ENCODE measurements at places on chromosomes 5 and 9.

DNA sequence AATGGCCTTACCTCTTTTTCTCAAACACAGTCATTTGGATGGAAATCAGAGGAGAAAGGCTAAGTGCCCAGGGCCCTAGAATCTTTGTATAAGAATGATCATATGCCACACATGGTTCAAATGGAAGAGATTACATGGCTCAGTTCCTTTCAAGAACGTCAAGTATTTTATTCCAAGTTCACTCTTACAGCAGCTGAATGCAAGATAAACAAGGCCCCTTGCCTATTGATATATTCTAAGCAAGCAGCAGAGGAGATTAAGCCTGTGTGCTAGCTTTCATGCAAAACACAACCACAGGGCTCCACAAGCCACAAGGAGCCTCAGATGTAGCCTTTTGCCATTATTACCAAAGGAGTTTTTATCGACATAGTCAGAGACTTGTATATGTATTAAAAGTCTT lies 55.3 kb upstream of the SLCO6A1 start:
- peak; percentile 49 for DNase-seq

GRCh38 chr5:59785676-59786333 lies 107.7 kb downstream of the PDE4D start:
- no peak for DNase-seq

- peak; percentile 88 for DNase-seq
Measured at GRCh38 chr9:127660886-127661741, 45.7 kb upstream of the CFAP157 start.

DNA sequence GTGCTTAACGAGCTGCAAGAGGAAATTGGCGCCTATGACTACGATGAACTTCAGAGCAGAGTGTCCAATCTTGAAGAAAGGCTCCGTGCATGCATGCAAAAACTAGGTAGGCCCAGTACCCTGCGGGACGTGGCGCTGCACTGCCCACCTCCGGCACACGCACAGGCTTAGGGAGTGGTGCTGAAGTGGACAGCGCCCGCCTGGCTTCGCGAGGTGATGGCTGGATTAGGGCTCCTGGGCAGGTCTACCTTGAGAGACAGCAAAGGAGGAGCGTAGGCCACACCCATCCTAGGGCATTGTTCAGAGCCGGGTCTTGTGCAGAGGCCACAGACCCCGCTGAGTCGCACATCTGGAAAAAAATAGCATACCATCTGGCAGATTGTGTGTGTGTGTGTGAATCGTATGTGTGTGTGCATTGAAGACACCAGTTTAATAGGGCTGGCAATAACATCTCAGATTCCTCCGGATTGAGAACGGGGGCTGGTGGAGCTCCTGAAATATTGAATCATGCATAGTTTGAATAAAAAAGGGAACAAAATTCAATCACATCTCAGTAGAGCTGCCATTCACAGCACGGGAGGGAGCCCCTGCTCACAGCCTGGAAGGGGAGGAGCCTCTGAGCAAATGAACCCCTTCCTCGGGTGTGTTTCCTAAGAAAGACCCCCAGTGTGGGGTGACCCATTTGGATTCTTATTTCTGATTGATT lies 11.1 kb downstream of the OLFM1 start:
- DNase-seq: no peak
